ENCODE measurements at places on chromosomes 11 and 22. TPM values are rescaled to one million over a fixed set of nuclear protein-coding genes. Genes with fewer than 3 reads are reported as not detected.

Gene MRGPRD
- polyA plus RNA-seq = not detected

DNA sequence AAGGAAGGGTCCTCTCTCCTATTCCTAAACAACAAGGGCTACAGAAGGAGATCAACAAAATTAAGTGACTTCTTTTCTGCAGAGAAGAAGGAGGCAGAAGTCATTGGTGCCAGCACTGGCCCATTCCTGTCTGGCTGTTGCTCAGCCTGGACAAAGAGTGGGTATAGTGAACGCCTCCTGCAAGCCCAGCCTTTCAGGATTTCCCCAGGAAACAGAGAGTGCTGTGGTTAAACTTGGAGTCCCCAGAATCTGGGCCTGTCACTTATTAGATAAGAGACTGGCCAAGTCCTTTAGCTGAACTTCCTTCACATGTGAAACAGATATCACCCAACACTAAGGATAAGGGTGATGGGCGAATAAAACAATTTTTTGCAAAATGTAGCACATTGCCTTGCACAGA is 10.9 kb downstream of the TST start:
- H3K36me3 ChIP-seq = no peaks in the 10 kb centered on the region
- peaks cover 15% of the 10 kb centered on the region for H3K4me1 ChIP-seq
- H3K27ac ChIP-seq = no peak overlapping the region
- no peak overlapping the region for H3K4me3 ChIP-seq

DNA sequence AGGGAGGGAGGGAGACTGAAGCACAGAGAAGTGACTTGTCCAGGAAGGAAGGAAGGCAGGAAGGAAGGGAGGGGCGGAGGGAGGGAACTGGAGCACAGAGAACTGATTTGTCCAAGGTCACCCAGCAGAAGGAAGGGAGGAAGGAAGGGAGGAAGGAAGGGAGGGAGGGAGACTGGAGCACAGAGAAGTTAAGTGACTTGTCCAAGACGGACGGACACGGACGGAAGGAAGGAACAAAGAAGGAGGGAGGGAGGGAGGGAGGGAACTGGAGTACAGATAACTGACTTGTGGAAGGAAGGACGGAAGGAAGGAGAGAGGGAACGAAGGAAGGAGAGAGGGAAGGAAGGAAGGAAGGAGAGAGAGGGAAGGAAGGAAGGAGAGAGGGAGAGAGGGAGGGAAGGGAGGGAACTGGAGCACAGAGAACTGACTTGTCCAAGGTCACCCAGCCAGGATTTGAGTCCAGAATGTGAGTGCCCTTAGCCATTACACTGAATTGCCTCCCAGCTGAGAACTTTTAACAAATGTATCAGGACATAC is 1.5 kb downstream of the SLC35F2 start:
- no peak overlapping the region for H3K27ac ChIP-seq
- H3K4me1 ChIP-seq = peaks cover 6% of the 10 kb centered on the region
- H3K4me3 ChIP-seq = no peak overlapping the region
- DNase-seq = no peak
- no peaks in the 10 kb centered on the region for H3K27me3 ChIP-seq

- H3K4me3 ChIP-seq = no peak overlapping the region
- no peaks in the 10 kb centered on the region for H3K27me3 ChIP-seq
- H3K36me3 ChIP-seq = no peaks in the 10 kb centered on the region
- no peak for DNase-seq
- H3K4me1 ChIP-seq = no peaks in the 10 kb centered on the region
- H3K27ac ChIP-seq = no peak overlapping the region
Measured at GRCh38 chr11:22441831-22442230, 103.7 kb downstream of the SLC17A6 start.

GRCh38 chr11:57335023-57335342 is 709 bp downstream of the SSRP1 start:
- H3K27me3 ChIP-seq = no peaks in the 10 kb centered on the region
- H3K4me1 ChIP-seq = peaks cover 18% of the 10 kb centered on the region
- H3K4me3 ChIP-seq = peak overlapping the region; percentile 90
- DNase-seq = no peak
- peak overlapping the region; percentile 78 for H3K27ac ChIP-seq

GRCh38 chr11:9772218-9772617 is 108.3 kb downstream of the SWAP70 start:
- no peak overlapping the region for H3K27ac ChIP-seq
- no peaks in the 10 kb centered on the region for H3K36me3 ChIP-seq
- H3K27me3 ChIP-seq = no peaks in the 10 kb centered on the region

DNA sequence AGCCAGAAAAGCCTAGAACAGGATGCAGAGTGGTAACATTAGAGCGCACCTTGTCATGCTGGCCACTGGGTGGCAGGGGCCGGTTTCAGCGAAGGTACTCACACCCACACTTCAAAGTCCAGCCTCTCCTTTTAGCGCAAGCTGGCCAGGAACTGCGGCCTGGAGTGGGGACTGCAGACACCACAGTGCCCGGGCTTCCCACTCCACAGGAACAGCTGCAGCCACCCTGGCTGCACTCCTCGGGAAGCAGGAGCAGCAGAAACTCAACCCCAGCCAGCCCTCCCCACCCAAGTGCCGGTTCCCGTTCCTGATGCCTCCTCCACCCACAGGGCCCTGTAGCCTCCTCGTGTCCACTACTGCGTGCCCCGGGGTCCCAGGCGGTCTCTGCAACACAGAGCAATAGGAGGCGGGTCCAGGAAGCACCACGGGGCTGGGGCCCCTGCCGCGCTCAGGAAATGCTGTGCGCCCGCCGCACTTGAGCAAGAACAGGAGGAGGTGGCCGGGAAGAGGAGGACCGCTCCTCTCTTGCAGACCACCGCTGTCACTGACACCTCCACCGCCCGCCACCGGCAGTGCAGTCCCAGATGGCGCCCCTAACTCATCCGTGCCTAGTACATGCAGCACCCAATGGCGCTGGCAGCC is 2.2 kb downstream of the RFPL2 start:
- H3K27me3 ChIP-seq = no peaks in the 10 kb centered on the region
- peak; percentile 66 for DNase-seq
- peaks cover 18% of the 10 kb centered on the region for H3K4me1 ChIP-seq
- H3K27ac ChIP-seq = no peak overlapping the region
- H3K36me3 ChIP-seq = no peaks in the 10 kb centered on the region

- no peak overlapping the region for H3K4me3 ChIP-seq
- no peaks in the 10 kb centered on the region for H3K4me1 ChIP-seq
- no peaks in the 10 kb centered on the region for H3K36me3 ChIP-seq
- DNase-seq = peak; percentile 17
- H3K27me3 ChIP-seq = no peaks in the 10 kb centered on the region
Measured at GRCh38 chr11:69367211-69367964, 73.4 kb downstream of the MYEOV start.

DNA sequence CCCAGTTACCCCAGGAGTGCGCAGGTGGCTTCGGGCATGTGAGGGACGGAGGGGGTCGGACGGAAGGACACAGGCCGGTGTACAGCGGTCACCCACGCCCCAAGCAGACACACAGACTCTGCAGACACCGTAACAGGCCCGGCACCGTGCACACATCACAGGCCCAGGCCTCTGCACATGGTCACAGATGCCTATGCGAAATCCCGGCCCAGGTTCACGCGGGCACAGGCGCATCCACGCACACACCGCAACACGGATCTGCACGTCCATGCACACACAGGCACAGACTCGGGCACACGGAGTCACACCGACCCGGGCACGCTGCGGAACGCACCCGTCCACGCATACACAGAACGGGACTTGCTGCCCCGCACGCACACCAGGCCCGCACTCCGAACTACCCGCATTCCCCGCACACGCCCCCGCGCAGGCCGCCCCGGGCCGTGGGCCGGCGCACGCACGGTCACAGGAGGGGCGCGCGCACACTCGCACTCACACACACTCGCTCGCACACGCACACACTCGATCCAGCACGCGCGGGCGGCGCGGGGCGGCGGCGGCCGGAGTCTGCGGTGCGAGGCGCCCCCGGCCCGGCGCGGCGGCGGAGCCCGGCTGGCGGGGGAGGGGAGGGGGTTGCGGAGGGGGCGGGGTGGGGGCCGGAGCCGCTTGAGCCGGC is at the start of gene MGAT3:
MGAT3 (plus strand) TSS at position 491 of the 676 bp plus-strand sequence. CDS start 30,336 bp downstream, outside the sequence.
- H3K36me3 ChIP-seq = no peaks in the 10 kb centered on the region
- H3K4me3 ChIP-seq = no peak within 1 kb of the TSS
- H3K27me3 ChIP-seq = no peaks in the 10 kb centered on the region
- no peak for DNase-seq
- no peaks in the 10 kb centered on the region for H3K4me1 ChIP-seq

Gene CDCA5
- polyA plus RNA-seq = 2.7 TPM

DNA sequence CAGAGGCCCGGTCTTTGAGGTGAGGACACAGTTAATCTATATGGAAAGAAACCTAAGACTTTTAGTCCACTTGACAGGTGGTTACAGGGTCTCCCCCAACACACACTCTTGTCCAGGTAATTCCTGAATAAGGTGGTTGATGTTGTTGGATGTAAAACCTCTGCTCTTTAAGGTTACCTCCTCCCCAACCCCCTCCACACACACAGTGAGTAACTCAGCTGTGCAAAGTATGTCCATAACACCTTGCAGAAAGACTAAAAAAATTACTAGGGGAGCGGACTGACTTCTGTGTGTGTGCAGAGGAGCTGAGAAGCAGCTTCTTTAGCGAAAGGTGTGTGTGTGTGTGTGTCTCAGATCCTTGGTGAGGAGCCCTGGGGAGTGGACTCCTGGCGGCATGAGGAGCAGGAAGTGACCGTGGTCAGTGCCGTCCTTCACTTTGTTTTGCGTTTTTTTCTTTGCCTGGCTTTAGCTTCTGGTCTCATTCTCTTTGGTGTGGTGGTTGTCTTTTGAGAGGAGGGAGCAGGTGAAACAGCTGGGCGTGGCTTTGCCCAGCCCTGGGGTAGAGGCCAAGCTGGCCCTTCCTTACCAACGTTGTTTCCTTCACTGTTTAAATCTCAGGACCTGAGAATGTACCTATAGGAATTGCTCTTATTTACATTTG is 1.7 kb downstream of the ZBED4 start:
- H3K4me1 ChIP-seq = peaks cover 7% of the 10 kb centered on the region
- no peaks in the 10 kb centered on the region for H3K36me3 ChIP-seq
- H3K4me3 ChIP-seq = no peak overlapping the region
- H3K27ac ChIP-seq = no peak overlapping the region
- no peaks in the 10 kb centered on the region for H3K27me3 ChIP-seq

DNA sequence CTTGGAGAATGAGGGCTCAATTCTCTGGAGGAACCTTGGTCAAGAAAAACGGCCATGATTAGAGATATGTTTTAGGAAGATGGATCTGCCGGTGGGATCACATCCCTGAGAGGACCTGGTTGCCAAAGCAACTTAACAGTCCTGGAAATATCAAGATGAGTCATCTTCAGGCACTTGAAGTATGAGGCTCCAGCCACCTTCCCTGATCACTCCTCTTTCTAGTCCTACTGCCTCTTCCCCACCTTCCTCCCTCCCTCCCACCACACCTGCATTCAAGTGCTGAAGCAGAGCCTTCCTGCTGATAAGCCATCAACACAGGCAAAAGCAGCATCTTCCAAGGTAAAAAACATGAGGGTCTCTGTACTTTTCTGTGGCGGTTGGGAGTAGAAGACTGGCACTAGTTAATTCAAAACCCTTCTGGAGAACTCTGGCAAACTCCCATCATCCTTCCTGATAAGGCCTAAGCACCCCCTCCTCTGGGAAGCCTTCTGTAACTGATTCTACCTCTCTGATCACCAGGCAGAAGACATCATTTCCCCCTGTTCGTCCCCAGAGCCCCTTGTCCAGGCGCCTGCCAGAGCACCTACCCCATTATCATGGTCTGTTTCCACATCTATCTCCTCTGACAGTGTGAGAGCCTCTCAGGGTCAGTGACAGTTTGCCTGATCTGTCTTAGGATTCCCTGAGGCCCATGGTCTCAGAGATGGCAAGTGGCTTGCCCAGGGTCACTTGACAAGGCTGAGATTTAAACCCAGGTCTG is 79.8 kb downstream of the CLPB start:
- H3K27me3 ChIP-seq = no peaks in the 10 kb centered on the region
- H3K4me1 ChIP-seq = no peaks in the 10 kb centered on the region
- no peak for DNase-seq

Gene NECTIN1
- 0.69 TPM for polyA plus RNA-seq

DNA sequence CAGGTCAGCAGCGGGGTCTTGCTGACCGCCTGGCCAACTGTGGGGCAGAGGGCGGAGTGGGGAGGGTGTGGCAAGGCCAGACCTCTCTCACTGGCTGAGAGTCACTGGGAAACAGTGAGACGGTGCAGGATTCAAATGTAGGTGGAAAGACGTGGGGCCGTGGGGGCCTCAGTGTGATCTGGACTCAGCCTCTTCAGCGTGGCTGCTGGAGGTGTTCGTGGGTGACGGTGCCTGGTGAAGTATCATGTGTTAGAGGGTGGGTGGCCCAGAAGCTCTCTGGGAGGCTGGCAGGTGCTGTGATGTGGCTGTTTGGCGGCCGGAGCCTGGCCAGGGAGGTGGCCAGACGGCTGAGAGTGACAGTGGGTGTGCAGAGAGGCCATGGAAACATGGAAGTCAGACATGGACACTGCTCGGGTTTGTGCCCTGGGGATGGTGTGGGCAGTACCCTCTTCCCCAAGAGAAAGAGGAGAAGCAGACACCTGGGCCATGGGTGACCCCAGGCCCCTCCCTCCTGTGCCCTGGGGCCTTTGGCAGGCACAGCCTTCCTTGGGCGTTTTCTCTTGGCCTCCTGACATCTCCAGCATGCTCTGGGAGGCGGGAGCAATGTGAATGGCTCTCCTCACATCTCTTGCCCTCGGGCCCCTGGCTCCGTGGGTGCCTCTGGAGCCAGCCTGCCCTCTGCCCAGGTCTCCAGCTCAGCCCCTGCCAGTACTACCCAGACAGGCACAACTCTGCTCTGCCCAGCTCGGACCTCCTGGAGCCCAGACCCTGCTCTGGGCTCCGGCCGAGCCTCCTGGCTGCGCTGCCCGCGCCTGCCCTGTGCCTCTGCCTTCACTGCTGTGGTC is 10.1 kb upstream of the ACR start:
- no peak for DNase-seq
- peaks cover 35% of the 10 kb centered on the region for H3K36me3 ChIP-seq
- H3K27me3 ChIP-seq = no peaks in the 10 kb centered on the region

Gene LDHAL6A
- polyA plus RNA-seq = 0.28 TPM

Gene TYR
- polyA plus RNA-seq = not detected

Gene BAIAP2L2
- 0.44 TPM for polyA plus RNA-seq

Gene FAM180B
- polyA plus RNA-seq = not detected

- no peak overlapping the region for H3K27ac ChIP-seq
- no peak overlapping the region for H3K4me3 ChIP-seq
- no peaks in the 10 kb centered on the region for H3K27me3 ChIP-seq
- no peaks in the 10 kb centered on the region for H3K4me1 ChIP-seq
- no peak for DNase-seq
Measured at GRCh38 chr11:79617561-79617960, 176.7 kb upstream of the TENM4 start.

DNA sequence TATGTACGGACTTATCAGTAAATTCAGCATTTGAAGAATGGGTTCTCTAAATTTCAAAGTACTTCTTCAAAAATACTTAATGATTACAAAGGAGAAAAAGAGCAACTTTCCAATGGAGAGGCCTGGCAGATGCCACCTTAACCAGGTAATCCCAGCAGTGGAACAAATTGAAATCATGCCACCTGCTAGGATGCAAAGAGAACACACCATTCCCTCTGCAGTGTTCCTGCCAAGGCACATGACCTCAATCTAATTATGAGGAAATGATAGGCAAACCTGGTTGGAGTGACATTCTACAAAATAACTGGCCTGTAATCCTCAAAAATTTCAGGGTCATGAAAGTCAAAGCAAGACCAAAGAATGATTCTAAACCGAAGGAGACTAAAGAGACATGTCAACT is 21.5 kb downstream of the TNRC6B start:
- no peak overlapping the region for H3K4me3 ChIP-seq
- peaks cover 2% of the 10 kb centered on the region for H3K36me3 ChIP-seq
- no peak overlapping the region for H3K27ac ChIP-seq
- H3K4me1 ChIP-seq = peaks cover 8% of the 10 kb centered on the region

Gene ISX
- not detected for polyA plus RNA-seq
